Activated CD8-positive, alpha-beta memory T cell treated with anti-CD3 and anti-CD28 coated beads for 36 hours (primary cell): ENCODE measurements at places on chromosomes 16 and 17. TPM values are rescaled to one million over a fixed set of nuclear protein-coding genes. Genes with fewer than 3 reads are reported as not detected.

MPO gene
- not detected for total RNA-seq

MAPT gene
- total RNA-seq = 0.34 TPM

SYCE1L gene
- 4.2 TPM for total RNA-seq

ACSM2A gene
- not detected for total RNA-seq

JPT2 gene
- 101 TPM for total RNA-seq

HOXB7 gene
- 0.59 TPM for total RNA-seq

EVPL gene
- 0.21 TPM for total RNA-seq

KRT13 gene
- not detected for total RNA-seq

SLC16A6 gene
- total RNA-seq = 8.1 TPM

ATF7IP2 gene
- total RNA-seq = 12.3 TPM

CHRNB1 gene
- total RNA-seq = 7.8 TPM

APOH gene
- total RNA-seq = not detected

ZFHX3 gene
- total RNA-seq = 0.32 TPM

KRTAP9-8 gene
- total RNA-seq = not detected

KRTAP4-3 gene
- not detected for total RNA-seq

FBXW10 gene
- 0.19 TPM for total RNA-seq

WNT9B gene
- not detected for total RNA-seq

FBXW10B gene
- total RNA-seq = 0.46 TPM

GRAPL gene
- total RNA-seq = 1.4 TPM

TBC1D3 gene
- total RNA-seq = not detected

MINK1 gene
- 48.5 TPM for total RNA-seq

CES3 gene
- 0.31 TPM for total RNA-seq

ABCC6 gene
- not detected for total RNA-seq

TERB1 gene
- not detected for total RNA-seq

KRTAP4-1 gene
- not detected for total RNA-seq

CCL5 gene
- 477 TPM for total RNA-seq

KRTAP9-2 gene
- total RNA-seq = not detected

ABCA6 gene
- 0.15 TPM for total RNA-seq

ANKFN1 gene
- total RNA-seq = not detected

KCNH4 gene
- total RNA-seq = 1.2 TPM

VAC14 gene
- total RNA-seq = 44.9 TPM

SDR42E2 gene
- total RNA-seq = not detected

HAS3 gene
- 0.23 TPM for total RNA-seq

SLC5A11 gene
- not detected for total RNA-seq

GDPD1 gene
- 2.8 TPM for total RNA-seq

EME2 gene
- total RNA-seq = 20.3 TPM

UMOD gene
- total RNA-seq = not detected

KRTAP1-3 gene
- total RNA-seq = not detected

CDRT4 gene
- total RNA-seq = 2.1 TPM
